ENCODE measurements at places on chromosomes 16 and 17.

DNA sequence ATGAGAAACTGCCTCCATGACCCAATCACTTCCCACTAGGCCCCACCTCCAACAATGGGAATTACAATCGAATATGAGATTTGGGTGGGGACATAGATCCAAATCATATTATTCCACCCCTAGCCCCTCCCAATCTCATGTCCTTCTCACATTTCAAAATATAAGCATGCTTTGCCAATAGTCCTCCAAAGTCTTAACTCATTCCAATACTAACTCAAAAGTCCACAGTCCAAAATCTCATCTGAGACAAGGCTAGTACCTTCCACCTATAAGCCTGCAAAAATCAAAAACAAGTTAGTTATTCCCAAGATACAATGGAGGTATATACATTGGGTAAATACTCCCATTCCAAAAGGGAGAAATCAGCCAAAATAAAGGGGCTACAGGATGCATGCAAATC, 12.9 kb downstream of the CLEC10A start:
- no peak for DNase-seq

- no peak for DNase-seq
Measured at GRCh38 chr17:13508896-13509295, 92.8 kb downstream of the HS3ST3A1 start.

- DNase-seq, result no peak
Measured at GRCh38 chr17:80460429-80460834, 16.0 kb downstream of the NPTX1 start.

- no peak for DNase-seq
Measured at GRCh38 chr17:83170571-83171260, 91.3 kb downstream of the METRNL start.

DNA sequence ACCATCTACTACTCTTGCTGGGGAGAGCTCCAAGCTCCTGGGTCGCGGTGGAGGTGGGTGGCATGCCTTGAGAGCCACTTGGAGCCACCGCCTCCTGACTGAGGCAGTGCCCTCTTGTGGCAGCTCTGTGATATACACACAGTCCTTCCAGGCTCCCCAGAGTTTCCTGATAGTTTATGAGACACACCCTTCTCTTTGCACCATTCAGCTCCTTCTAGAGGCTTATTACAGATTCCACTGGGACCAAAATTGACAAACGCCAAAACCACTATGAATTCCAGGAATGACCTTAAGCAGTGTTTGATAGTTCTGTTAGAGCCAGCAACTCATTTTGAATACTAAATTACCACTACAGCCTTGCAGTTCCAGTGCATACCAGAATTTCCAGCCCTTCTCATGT, 170.1 kb upstream of the CDH13 start:
- DNase-seq, result no peak

GRCh38 chr17:12983991-12984884, 33.6 kb downstream of the ELAC2 start:
- no peak for DNase-seq

DNA sequence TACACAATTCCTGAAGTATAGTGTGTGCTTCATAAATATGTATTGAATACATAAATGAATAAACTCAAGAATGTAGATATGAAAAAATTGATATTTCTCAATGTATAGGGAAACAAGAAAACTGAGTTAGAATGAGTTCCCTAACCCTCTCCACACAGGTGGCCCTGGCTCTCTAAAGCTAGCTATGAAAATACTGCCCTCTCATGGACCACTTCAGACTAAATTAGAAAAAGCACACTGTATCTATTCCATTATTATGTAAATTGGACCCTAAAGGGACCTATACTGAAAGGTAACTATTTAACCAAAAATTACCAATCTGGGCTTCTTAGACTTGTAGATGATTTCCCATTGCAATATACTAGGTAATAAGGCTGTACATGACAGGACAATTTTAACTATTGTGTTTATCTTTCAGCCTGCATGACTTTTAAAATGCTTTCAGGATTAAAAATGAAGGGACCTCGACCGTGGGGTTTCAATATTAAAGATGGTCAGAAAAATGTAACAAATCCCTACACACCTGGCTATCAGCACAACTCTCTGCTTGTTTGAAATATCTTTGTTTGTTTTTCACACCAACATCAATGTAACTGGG, 672.5 kb upstream of the KIF2B start:
- no peak for DNase-seq

- DNase-seq, result peak; percentile 67
Measured at GRCh38 chr16:84925092-84925772, 86.1 kb downstream of the ZDHHC7 start.

DNA sequence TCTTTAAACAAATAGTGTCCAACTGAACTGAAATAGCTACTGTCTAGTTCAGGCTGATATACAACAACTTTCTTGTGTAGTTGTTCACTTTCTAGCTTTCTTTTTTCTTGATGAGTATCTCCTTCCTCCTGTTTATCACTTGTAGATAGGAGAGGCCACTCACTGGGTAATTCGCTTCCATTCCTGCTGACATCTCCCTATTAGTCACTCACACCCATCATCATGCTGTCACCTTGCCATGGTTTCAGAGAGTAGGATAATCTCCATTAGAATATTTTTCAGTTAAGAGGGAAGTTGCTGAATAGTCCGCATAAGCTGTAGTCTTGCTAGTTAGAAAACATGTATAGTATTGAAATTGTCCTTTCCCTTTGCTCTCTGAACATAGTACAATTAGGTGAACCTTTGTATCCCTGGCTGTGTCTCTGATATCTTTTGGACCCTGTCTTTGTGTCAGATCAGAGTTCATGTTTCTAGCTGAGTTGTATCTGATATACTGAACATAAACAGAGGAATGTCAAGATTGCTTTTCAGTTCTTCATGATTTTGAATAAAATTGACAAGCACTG, 64.4 kb upstream of the RASL10B start:
- DNase-seq, result no peak

GRCh38 chr17:59423903-59424302, 92.4 kb downstream of the YPEL2 start:
- no peak for DNase-seq

- DNase-seq, result no peak
Measured at GRCh38 chr16:22052980-22053379, 39.4 kb upstream of the VWA3A start.

DNA sequence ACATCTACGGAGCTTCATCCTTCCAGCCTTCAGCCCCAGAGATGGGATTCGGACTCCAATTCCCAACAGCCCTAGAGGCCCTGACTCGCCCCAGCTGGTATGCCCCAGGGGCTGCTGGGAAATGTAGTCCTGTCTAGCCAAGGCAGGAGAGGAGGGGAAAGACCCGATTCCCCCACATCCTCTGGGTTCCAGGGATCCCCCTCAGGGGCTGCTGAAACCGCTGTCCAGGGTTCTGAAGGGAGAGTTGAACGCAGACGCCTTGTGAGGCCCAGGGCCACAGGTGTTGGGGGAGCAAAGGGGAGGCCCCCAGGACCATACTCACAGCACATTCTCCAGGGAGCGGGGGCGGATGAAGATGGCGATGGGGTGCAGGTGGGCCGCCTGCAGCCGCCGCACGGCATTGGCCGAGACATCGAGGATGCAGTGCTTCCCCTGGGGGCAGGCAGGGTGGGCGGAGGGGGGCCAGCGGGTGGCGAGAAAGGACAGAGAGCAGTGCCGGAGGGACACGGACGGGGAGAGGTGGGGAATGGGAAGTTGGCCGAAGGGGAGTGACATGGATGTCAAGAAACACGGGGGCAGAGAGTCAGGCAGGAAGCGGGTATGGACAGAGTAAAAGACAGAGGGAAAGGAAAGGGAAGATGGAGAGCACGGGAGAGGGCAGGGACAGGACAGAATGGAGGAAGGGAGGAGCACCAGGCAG, 12.6 kb upstream of the ASGR1 start:
- DNase-seq, result no peak

DNA sequence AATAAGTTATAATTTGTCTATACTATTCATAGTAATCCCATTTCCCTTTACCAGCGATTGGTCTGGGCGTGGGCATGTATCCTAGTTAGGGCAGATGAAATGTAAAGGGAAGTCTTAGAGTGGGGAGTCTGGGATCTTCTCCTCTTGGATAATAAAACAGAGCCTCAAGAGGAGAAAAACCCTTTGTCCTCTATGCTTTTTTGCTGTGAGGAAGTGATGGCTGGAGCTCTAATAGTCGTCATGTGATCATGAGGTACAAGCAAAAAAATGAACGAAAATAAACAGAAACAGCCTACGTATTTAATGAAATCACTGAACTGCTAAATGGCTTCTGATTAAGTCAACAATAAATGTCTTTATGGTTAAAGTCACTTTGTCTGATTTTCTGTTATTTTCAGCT, 26.8 kb downstream of the EFCAB5 start:
- DNase-seq, result no peak

DNA sequence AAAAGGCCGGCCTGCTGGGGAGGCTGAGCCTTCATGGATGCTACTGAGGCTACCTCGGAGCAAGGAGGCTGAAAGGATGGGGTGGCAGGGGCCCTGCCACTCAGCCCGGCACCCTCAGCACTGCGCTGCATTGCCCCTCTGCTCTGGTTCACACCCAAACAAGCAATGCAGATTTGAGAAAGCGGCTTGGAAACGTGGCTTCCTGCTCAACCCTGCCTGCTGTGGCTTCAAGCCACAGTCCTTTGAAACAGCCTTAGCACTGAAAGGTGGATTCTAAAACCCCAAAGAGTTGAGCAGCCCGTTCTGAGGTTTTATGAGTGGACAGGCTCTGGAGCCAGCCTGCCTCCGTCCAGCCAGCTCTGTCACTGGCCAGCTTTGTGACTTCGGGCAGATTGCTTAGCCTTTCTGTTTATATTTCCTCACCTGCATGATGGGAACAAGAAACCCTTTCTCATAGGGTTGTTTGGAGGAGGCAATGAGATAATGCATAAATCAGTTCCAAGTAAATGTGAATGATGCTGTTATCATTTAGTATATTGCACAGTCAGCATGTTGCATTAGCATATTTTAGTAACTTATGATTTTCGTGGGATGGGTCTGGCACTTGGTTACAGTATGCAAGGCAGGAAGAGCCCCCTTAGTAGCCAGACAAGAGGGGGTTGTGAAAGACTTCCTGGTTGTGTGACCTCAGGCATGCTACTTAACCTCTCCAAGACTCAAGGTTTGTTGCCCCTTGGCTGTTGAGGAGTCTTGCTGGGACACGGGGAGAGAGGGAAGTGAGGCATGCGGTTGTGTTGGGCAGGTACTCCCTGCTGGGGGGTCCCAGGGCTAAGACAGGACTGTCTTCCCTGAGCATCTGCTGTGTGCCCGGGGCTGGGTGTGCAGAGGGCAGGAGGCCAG, 23.6 kb downstream of the CRISPLD2 start:
- DNase-seq, result no peak

- DNase-seq, result no peak
Measured at GRCh38 chr16:4690946-4691665, 2.3 kb upstream of the NUDT16L1 start.

GRCh38 chr16:59238246-59238645, 504.1 kb upstream of the GOT2 start:
- DNase-seq, result no peak

GRCh38 chr17:42017866-42018200, 594 bp upstream of the DNAJC7 start:
- no peak for DNase-seq

DNA sequence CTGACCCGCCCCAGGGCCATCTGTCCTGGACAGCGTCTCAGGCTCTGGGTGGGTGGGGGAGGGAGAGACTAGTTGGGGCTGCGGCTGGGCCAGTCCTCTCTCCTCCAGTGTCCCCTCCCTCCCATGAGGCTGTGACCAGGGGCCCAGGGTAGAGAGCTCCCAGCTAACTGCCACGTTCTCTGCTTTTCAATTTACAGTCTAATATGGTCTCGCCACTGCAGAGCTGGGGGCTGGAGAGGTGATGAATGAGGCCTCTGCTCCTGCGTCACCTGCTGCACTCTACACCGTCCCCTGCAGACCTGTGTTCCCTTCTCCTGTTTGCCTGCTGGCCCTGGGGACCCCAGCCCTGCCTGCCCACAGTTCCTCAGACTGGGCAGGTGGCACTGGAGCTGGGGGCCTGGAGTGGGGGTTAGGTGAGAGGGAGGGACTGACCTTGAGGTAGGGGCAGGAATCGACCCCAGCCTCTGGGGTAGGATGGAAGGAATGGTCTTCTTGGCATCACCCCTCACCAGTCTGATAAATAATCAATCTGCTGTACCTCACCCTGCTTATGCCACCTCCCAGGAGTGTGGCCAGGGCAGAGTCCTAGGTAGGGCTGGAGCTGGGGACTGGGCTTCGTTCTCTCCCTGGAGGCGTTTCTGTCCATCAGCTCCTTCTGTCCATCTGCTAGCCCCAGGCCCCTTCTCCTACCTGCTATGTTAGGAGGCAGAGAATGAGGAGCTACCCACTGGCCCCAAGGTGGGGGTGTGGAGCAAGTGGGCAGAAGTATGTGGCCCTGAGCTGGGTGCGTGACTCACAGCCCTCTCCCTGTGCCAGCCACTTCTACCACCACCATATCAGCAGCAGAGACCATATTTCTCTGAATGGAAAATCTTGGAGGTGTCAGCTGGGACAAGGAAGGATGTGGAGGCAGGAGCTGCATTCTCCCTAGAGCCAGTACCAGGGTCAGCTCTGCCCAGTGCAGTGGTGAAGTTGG, 12.9 kb downstream of the SEZ6 start:
- no peak for DNase-seq

DNA sequence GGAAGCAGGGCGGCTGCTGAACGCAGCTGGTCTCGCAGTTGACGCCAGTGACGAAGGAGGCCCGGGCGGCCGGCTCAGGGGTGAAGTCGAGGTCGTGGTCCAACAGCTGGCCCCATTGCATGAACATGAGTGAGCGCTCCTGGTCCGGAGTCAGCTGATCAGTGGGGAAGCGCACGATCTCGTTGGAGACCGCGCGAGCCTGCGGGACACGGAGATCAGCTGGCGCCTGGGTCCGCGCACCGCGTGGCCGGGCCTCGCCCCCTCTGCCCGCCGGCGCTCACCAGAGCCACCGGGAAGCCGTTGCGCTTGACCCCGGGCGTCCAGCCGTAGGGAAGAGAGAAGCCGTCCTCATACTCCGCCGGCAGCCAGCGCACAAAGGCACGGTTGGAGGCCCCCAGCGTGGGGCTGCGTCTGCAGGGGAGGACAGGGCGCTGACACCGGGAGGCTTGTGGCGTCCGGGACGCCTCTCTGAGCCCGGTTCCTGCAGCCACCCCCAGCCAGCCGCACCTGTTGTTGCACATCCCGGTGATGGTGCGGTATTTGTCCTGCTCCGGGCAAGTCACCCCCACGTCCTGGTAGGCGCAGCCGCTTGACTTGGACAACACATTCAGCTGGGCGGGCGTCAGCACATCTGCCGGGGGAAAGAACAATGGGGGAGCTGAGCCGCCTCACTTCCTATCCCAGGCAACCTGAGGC, 1.6 kb downstream of the MPO start:
- DNase-seq, result no peak

GRCh38 chr17:57281887-57282286, 25.6 kb downstream of the MSI2 start:
- no peak for DNase-seq

DNA sequence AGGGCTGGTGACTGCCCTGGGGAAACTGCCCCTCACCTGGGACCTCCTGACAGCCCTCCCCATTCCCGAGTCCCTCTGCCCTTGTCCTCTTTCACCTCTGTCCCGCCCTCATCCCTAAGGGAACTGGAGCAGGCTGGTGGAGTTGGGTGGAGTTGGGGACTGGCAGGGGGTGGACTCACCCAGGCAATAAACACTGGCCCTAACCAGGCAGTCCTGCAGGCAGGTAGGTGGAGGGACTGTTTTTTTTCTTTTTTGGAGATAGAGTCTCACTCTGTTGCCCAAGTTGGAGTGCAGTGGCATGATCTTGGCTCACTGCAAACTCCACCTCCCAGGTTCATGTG, 11.7 kb downstream of the GCGR start:
- no peak for DNase-seq

GRCh38 chr17:32943206-32943605, 15.3 kb downstream of the TMEM98 start:
- no peak for DNase-seq

All from effector CD4-positive, alpha-beta T cell (primary cell).